ENCODE measurements at places on chromosomes 12 and 14. TPM values are rescaled to one million over a fixed set of nuclear protein-coding genes. Genes with fewer than 3 reads are reported as not detected.

SRGAP1 gene
- total RNA-seq: not detected

PLCZ1 gene
- total RNA-seq: not detected

APAF1 gene
- 31.1 TPM for total RNA-seq

GPR84 gene
- total RNA-seq: 0.18 TPM

KRT8 gene
- total RNA-seq: not detected

ADGRD1 gene
- not detected for total RNA-seq

BICDL1 gene
- total RNA-seq: 54.4 TPM

IAPP gene
- total RNA-seq: not detected

HOXC10 gene
- total RNA-seq: not detected

ANO4 gene
- total RNA-seq: not detected

TOMM20L gene
- total RNA-seq: not detected

STXBP6 gene
- not detected for total RNA-seq

PLD4 gene
- total RNA-seq: not detected

ABCC9 gene
- total RNA-seq: not detected

TAS2R46 gene
- 1.2 TPM for total RNA-seq

POTEM gene
- not detected for total RNA-seq

RNU4-1 gene
- 1,844 TPM for total RNA-seq

KRT71 gene
- not detected for total RNA-seq

CDCA3 gene
- 85.6 TPM for total RNA-seq

KCNC2 gene
- not detected for total RNA-seq

CLBA1 gene
- 0.48 TPM for total RNA-seq
